Pancreas (tissue), 10 donors: ENCODE measurements at places on chromosomes 6 and 20.

DNA sequence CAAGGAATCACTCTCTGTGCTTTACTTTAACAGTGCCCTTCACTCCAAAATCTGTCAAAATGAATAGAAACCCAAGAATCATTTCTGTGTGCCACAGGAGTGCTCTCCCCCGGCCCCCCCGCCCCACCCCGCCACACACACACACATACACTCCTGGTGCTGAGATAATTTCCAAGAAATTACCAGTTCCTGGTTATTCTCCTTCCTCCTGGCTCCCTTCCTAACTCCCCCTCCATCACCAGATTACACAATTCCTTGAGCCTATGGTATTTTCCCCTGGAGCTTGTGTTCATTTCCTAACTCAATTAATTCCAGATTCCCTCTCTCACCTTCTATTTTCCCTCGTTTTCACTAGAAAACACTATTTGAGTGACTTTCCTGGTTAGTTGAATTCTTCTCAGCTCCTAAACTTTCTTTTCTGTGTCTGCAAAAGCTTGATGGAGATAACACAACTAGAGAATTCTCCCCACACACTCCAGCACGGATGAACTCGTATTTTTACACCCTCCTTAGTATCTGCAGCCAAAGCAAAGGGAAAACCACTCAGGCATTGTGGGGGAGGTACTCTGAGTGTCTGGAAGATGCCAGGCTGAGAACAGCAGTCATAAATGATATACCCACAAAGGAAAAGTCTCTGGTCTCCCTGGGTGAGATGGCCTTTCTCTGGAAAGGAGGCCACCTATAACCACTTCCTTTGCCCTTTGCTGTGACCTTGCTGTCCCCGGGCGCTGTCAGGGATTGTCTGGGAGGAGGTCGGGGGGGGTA lies 1.9 kb upstream of the SLC24A3 start:
- H3K27me3 ChIP-seq, result no peaks in the 10 kb centered on the region
- no peak overlapping the region for H3K27ac ChIP-seq
- no peaks in the 10 kb centered on the region for H3K36me3 ChIP-seq
- no peak overlapping the region for H3K4me3 ChIP-seq
- no peak for DNase-seq

GRCh38 chr6:3721810-3722621 lies 29.5 kb downstream of the PXDC1 start:
- no peaks in the 10 kb centered on the region for H3K4me1 ChIP-seq
- H3K4me3 ChIP-seq, result no peak overlapping the region
- H3K27me3 ChIP-seq, result no peaks in the 10 kb centered on the region
- DNase-seq, result no peak
- H3K36me3 ChIP-seq, result no peaks in the 10 kb centered on the region

DNA sequence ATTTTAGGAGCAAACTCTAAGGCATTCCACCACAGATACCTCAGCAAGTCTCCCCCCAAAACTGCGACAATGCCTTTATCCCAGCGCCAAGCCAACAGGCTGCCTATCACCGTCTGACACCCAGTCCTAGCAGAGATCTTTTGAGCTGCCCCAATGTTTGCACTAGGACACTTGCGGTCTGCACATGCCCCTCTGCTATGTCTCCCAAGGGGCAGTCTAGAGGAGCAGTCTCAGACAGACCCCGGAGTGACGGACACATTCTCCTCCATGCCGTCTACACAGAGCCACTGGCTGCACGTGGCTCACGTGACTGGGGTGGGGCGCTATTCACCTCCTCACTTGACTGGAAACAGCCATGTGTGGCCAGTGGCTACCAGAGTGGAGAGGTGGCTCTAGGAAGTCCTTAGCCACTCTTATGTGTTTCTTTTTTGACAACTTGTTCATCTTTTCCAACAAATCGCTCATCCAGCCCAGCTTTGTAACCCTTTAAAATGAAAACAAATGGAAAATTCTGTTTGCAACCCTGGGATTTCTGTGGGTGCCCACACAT lies 16.0 kb downstream of the DIDO1 start:
- no peak for DNase-seq
- H3K36me3 ChIP-seq, result peaks cover 71% of the 10 kb centered on the region
- H3K4me3 ChIP-seq, result no peak overlapping the region

- no peaks in the 10 kb centered on the region for H3K4me1 ChIP-seq
- DNase-seq, result no peak
- no peaks in the 10 kb centered on the region for H3K36me3 ChIP-seq
- H3K4me3 ChIP-seq, result no peak overlapping the region
These were observed 141.0 kb downstream of the OR2B2 start for GRCh38 chr6:27771235-27771634.

GRCh38 chr6:144725736-144726522 lies 440.8 kb downstream of the UTRN start:
- no peaks in the 10 kb centered on the region for H3K36me3 ChIP-seq
- H3K27ac ChIP-seq, result no peak overlapping the region
- no peak overlapping the region for H3K4me3 ChIP-seq
